ENCODE measurements at places on chromosomes 2 and 18.

DNA sequence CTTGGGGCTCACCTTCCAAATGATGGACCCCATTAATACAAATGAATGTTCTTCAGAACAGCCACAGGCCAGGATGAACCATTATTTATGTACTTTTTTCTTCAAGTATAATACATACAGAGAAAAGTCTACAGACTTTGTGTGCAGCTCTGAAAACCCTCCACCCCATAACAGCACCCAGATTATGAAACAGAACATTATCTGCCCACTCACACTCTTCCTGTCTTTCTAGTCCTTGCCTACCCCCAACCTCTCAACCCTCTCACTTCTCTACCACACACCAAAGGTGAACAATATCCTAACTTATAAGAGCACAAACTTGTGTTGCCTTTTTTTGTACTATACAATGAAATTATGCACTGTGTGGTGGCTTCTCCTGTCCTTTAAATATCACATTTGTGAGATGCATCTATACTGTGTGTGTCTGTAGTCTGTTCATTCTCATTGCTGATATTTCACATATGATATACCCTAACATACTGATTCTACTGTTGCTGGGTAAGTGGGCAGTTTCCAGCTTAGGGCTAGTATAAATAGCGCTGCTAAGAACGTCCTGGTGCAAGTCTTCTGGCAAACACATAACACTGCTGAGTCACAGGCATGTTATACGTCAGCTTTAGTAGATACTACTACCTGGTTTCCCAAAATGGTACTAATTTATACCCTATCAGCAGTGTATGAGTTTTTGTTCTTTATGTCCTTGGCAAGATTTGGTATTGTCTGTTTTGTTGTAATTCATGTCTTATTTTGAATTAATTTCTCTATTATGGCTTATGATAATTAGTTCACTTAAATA lies 1.0 kb upstream of the NPHP1 start:
- H3K36me3 ChIP-seq = no peaks in the 10 kb centered on the region
- H3K27me3 ChIP-seq = no peaks in the 10 kb centered on the region
- peaks cover 32% of the 10 kb centered on the region for H3K4me1 ChIP-seq
- peak overlapping the region; percentile 97 for H3K27ac ChIP-seq
- peak overlapping the region; percentile 94 for H3K4me3 ChIP-seq

DNA sequence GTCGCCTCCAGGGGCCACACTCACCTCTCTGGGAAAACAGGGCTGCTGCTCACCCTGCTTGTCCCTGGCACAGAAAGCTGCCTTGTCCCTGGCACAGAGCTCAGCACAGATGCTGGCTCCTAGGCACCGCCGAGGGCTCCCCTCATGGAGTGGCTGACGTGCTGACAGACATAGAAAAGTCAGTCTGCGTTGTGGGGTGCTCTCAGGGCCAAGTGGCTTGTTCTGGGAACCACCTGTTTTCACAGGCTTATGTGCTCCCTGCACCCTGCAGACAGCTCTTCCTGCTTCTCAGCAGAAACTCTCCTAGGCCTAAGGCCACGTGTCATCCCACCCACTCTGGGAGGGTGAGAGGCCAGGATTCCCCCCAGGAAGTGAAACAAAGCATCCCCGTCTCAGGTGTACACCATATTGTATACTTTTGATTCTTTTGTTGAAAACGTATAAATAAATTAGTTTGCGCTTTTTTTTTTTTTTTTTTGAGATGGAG lies 84.7 kb upstream of the TMEM200C start:
- no peaks in the 10 kb centered on the region for H3K4me1 ChIP-seq
- H3K4me3 ChIP-seq = no peak overlapping the region
- no peak for DNase-seq

GRCh38 chr2:221929259-221929658 lies 357.2 kb upstream of the EPHA4 start:
- no peaks in the 10 kb centered on the region for H3K27me3 ChIP-seq
- DNase-seq = no peak
- no peak overlapping the region for H3K27ac ChIP-seq
- no peaks in the 10 kb centered on the region for H3K4me1 ChIP-seq
- H3K36me3 ChIP-seq = no peaks in the 10 kb centered on the region
- H3K4me3 ChIP-seq = no peak overlapping the region

DNA sequence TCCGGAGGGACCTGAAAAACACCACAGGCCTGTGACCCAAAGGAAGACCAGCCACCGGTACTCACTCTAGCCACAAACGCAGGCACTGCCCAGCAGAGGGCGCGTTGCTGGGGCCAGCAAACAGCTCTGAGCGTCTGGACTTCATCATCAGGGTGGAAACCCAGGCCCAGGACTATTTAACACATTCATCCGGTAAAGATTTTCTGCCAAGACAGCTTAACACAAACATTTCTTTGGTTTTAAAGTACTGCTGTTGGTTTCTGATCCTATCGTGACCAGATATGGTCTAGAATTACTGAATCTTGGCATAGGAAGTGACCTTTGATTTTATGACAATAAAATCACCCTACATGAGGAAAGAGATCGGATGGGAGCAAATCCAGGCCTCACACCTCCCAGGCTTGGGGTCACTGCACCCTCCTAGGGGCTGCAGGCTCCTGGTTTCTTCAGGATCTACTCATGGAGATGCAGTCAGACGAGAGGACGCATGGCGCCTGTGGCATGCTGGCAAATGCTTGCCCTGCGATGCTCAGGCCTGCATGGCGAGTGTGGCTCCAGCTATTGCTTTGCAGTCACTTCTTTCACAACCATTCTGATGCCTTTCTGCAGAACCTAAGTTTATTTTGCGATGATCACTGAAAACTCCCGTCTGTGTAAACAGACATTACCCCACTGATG lies 130.4 kb downstream of the COL4A4 start:
- H3K36me3 ChIP-seq = no peaks in the 10 kb centered on the region
- H3K4me1 ChIP-seq = no peaks in the 10 kb centered on the region
- peaks cover 9% of the 10 kb centered on the region for H3K27me3 ChIP-seq
- no peak for DNase-seq
- H3K27ac ChIP-seq = no peak overlapping the region

DNA sequence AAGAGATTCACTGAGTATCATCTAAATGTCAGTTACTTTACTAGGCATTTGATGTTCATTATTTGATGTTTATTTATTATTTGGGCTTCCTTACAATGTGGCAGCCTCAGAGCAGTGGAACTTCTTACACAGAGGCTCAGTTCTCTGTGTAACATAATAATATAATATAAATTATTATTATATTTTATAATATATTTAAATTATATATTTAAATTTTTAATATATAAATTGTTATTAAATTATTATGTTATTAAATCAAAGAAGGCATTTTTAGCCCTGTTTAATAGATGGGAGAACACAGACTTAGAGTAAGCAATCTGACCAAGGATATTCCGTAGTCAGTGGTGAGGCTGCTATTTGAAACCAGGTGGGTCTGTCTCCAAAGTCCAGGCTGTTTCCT lies 315.3 kb upstream of the SKOR2 start:
- peaks cover 2% of the 10 kb centered on the region for H3K4me1 ChIP-seq
- H3K27me3 ChIP-seq = peaks cover 11% of the 10 kb centered on the region
- H3K4me3 ChIP-seq = no peak overlapping the region
- no peak overlapping the region for H3K27ac ChIP-seq
- no peaks in the 10 kb centered on the region for H3K36me3 ChIP-seq

DNA sequence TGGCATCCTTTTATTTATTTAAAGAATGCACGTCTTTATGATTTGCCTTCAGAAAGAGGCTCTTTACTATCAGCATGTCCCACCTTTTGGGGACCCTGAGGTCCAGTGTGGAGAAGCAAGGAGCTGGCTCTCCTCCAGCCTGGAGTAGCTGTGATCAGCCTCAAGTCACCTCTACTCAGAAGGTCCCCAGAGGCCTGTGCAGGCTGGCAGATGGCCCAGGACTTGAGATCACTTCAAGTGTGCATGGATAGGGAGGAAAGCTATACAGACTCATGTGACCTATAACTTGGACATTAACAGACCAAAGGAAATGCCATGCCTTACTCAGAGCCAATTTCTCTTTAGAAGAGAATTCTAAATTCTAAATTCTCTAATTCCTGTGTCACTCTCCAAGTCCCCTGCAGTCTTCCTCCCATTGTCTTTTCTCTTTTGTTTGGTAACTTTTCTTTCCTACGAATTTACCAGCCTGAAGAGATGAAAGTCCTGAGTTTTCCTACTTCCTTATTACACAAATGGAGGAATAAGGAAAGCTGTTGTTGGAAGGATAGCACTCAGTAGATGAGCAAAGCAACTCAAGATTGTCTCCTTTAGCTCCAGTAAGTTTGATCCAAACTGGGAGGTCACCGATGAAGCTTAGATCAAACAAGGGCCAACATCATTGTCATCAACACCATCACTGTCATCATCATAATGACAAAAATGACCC lies 163.9 kb downstream of the GFPT1 start:
- peaks cover 11% of the 10 kb centered on the region for H3K27me3 ChIP-seq
- no peak overlapping the region for H3K27ac ChIP-seq
- H3K36me3 ChIP-seq = no peaks in the 10 kb centered on the region
- no peaks in the 10 kb centered on the region for H3K4me1 ChIP-seq
- DNase-seq = no peak

DNA sequence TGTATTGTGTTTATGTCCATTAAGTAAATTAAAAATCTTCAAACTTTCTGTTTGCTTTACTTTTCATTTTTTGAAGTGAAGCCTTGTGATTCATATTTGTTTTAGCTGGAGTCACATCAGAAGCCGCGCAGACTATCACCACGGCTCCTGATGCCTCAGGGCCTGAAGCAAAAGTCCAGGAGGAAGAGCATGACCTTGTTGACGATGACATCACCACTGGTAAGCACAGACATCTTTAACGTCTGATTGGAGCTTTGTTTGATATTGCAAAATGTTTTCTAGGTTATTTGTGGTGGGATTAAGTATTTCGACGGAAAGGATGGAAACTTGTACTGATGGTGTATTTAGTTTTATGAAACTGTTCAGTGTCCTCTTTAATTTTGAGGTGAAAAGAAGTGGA lies 164.8 kb downstream of the WDR7 start:
- DNase-seq = no peak
- H3K36me3 ChIP-seq = peaks cover 24% of the 10 kb centered on the region
- no peak overlapping the region for H3K4me3 ChIP-seq
- H3K27ac ChIP-seq = no peak overlapping the region
- no peaks in the 10 kb centered on the region for H3K27me3 ChIP-seq

DNA sequence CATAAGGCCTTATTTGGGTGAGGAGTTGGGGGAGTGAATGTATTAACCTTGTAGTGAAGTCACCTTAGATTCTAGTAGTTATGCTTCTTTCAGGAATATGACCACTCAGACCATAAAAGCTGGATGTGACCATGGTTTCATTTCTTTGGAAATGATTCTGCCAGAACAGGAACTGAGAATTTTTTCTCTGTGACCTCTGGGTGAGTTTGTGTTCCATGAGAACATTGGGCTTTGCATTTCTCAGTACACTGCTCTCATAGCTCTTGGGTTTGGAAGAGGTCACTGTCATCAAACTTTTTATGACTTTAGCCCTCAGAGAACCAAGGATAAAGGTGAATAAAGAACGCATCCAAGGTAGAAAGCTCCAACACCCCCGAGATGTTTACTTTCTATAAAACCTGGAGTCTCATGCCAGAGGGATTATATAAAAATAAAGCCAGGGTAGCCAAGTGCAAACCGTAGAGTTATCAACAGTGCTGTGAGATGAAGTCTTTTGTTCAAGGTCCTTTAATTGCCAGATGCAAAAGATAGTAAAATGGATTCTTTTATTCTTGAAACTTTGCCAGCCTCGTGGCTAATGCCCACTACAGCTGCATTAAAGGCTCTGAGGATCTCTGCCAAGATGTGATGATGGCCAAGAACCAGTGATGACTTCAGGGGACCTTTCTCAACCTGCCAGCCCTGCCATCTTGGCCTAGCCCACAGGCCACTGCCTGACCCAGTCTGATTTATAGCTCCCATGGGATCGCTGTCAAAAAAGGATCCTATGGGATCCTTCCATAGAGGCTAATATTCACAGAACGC lies 27.8 kb upstream of the MAT2A start:
- DNase-seq = no peak
- H3K27me3 ChIP-seq = no peaks in the 10 kb centered on the region
- H3K27ac ChIP-seq = no peak overlapping the region
- no peak overlapping the region for H3K4me3 ChIP-seq
- H3K36me3 ChIP-seq = no peaks in the 10 kb centered on the region

- H3K36me3 ChIP-seq = no peaks in the 10 kb centered on the region
- no peaks in the 10 kb centered on the region for H3K4me1 ChIP-seq
- no peak overlapping the region for H3K4me3 ChIP-seq
- H3K27ac ChIP-seq = no peak overlapping the region
- H3K27me3 ChIP-seq = peaks cover 2% of the 10 kb centered on the region
Observed at GRCh38 chr2:177721087-177721486, 328.5 kb downstream of the AGPS start.

GRCh38 chr2:139457873-139458272 lies 677.7 kb upstream of the NXPH2 start:
- DNase-seq = no peak
- H3K27ac ChIP-seq = no peak overlapping the region
- H3K36me3 ChIP-seq = no peaks in the 10 kb centered on the region
- no peaks in the 10 kb centered on the region for H3K4me1 ChIP-seq
- H3K27me3 ChIP-seq = no peaks in the 10 kb centered on the region
- H3K4me3 ChIP-seq = no peak overlapping the region

DNA sequence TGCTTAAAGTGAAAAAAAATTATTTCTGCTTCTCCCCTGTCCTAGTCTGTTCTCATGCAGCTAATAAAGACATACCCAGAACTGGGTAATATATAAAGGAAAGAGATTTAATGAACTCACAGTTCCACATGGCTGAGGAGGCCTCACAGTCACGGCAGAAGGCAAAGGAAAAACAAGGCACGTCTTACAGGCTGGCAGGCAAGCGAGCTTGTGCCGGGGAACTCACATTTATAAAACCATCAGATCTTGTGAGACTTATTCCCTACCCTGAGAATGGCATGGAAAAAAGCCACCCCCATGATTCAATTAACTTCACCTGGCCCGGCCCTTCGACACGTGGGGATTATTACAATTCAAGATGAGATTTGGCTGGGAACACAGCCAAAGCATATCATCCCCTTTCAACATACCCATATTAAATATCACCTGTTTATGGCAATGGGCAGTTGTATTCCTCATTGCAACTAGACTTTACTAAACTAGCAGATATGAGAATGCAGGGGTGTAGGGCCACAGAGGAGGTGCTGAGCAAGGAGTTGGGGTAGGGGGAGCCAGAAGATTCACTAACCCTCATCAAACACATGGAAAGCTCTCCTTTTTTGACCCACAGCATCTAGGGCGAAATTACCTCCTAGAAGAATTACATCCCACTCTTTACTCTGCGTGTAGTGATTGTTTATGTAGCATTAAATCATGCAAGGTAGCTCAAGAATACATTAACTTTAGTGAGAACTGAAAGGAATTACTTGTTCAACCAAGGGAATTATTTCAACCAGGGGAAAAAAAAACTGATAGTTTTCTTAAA lies 183.3 kb upstream of the DOK6 start:
- H3K36me3 ChIP-seq = no peaks in the 10 kb centered on the region
- DNase-seq = no peak
- no peaks in the 10 kb centered on the region for H3K27me3 ChIP-seq
- no peak overlapping the region for H3K4me3 ChIP-seq
- H3K27ac ChIP-seq = no peak overlapping the region
- no peaks in the 10 kb centered on the region for H3K4me1 ChIP-seq

DNA sequence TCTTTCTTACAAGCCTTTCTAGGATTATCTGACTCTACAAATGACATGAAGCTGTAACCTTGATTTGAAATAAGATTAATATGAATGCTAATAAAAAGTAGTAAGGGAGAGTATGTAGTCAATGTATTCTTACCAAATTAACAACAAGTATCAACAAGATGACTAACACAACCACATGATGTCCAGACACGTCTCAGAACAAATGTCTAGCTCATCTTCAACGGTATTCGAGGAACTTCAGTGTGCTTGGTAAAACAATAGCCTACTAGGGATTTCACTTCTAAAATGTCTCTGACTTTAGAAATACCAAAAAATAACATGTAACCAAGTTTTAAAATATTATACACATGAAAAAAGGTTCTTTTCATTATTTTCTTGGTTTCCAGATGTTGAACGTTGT lies 3.4 kb downstream of the HDLBP start:
- H3K36me3 ChIP-seq = peaks cover 5% of the 10 kb centered on the region
- no peak for DNase-seq
- no peaks in the 10 kb centered on the region for H3K27me3 ChIP-seq
- peaks cover 70% of the 10 kb centered on the region for H3K4me1 ChIP-seq
- no peak overlapping the region for H3K27ac ChIP-seq

Measured in naive thymus-derived CD8-positive, alpha-beta T cell (primary cell).